Heart right ventricle (tissue), 16 donors: ENCODE measurements at places on chromosomes 11 and 22.

- DNase-seq: no peak
Observed at GRCh38 chr22:32752326-32752725, 49.2 kb upstream of the TIMP3 start.

- DNase-seq: peak; percentile 53
Observed at GRCh38 chr11:15843309-15843872, 513.0 kb downstream of the SOX6 start.

DNA sequence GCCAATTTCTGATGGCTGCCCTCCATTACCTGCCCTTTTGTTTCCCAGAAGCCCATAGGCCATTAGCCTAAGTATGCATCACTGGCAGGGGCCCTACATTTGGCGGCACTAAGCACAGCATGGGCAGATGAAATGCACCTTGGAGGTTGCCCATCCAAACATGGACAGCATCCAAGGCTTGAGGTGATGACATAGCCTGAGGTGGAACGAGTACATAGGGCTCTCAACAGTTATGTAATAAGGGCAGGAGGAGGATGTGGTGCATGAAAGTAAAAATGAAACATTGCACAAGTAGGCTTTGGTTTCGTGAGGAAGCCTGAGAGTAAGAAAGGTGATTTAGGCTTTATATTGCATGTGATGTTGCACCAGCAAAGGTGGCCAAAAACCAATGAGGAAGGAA, 148.1 kb downstream of the FAM76B start:
- DNase-seq: no peak

DNA sequence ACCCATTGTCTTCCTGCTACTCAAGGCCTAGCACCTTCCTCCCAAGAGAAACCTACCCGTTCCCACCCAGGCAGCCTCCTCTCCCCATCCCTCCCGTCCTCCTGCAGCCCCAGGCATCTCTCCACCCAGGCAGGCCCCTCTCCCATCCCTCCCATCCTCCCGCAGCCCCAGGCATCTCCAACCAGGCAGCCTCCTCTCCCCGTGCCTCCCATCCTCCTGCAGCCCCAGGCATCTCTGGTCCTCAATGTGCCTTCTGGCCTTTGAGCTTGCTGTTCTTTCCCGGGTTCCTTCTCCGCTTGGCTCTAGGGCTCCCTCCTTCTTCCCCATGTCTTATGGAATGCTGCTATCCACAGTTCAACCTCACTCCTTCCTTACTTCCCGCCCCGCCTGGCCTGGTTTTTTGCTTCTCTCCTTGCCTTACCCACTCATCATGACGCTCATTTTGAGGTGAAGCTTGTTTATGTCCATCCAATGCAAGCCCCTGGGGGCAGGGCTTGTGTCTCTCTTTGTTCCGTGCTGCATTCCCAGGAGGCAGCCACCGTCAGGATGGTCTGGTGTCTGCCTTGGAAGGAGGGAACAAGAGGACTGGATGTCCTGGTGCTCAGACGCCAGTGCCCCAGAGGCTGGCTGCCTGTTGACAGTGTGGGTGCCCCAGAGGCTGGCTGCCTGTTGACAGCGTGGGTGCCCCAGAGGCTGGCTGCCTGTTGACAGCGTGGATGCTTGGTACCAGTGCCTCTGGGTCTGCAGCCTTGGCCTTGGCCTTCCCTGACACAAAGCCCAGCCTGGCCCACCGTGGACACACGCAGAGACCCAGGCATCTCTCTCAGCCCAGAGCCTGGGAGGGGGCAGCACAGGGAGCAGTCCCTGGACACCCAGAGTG, 815.7 kb downstream of the BRD1 start:
- no peak for DNase-seq

- no peak for DNase-seq
Observed at GRCh38 chr11:10920205-10920604, 62.4 kb upstream of the ZBED5 start.

GRCh38 chr22:39705386-39705785, 134.8 kb downstream of the CACNA1I start:
- no peak for DNase-seq

DNA sequence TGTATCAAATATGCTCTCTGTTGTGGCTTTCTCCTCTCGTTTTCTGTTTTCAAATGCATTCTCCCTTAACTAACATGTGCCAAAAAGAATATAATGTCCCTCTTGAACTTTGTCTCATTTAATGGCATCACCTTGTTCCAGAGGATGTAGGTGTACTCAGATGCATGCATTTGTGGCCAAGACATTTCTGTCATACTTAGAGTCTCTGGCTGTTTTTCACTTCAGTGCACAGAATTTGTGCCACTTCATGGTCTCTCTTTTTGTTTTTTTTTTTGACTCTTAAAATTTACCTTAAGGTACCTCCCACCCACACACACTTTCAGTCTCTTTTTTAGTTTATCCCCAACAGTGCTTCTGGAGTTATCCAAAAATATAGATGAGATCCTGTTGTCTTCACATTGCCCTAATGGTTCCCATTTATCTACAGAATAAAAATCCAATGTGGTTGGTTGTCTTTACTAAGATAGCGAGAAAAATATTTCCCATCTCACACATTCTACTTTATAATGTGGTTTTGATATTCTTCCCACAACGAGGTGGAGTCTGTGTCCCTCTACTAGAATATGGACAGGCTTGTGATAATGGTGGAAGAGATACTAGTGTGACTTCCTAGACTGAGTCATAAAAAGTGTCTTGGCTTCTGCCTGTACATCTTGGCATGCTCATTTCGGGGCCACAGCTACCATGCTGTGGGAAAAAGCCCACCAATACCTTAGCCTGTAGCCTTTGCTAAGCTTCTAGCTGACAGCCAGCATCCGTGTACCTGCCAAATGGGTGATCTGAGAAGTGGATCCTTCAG, 125.8 kb downstream of the DDX10 start:
- no peak for DNase-seq

DNA sequence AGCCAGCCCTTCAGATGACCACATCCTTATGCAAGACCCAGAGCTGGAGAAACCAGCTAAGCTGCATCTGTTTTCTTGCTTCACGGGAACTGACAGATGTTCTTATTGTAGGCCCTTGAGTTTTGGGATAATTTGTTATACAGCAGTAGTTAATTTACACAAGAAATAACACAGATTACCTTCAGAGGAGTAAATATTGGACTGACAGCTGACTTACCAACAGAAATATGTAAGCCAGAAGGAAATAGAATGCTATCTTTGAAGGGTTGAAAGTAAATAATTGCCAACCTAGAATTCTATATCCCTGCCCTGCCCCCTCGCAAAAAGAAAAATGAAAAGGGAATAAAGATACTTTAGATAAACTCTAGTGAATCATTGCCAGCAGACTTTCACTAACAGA, 124.1 kb downstream of the WNT7B start:
- no peak for DNase-seq

DNA sequence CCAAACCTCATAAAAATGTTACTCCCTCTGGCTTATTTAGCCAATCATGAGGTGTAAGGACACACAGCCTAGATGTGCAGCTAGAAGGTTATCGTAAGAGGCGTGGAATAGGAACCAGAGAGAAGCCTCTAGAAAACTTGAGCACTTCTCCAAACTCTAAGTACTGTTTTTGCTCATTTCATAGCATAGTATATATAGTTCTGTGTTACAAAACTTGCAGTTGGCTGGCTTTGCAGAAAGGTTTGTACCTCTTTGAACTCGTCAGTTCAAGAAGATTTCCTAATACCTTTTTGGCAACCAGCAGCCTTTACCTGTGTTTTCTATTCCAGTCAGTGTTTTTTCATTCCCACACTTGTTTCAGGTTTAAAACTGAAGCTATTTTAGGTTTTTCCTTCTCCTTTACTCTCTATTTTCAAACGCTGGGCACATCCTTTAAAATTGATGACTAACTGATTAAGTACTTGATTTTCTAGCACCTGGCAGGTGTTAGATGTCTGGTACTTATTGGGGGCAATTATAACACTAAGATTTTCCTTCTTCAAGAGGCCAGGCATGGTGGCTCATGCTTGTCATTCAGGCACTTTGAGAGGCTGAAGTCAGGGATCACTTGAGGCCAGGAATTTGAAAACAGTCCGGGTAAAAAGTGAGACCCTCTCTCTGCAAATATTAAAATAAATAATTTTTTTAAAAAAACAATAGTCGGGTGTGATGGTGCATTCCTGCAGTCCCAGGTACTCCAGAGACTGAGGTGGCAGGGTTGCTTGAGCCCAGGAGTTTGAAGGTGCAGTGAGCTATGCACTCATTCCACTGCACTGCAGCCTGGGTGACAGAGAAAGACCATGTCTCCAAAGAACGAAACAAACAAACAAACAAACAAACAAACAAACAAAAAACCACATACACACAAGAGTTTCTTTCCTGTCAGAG, 125.2 kb downstream of the LRRC4C start:
- no peak for DNase-seq

DNA sequence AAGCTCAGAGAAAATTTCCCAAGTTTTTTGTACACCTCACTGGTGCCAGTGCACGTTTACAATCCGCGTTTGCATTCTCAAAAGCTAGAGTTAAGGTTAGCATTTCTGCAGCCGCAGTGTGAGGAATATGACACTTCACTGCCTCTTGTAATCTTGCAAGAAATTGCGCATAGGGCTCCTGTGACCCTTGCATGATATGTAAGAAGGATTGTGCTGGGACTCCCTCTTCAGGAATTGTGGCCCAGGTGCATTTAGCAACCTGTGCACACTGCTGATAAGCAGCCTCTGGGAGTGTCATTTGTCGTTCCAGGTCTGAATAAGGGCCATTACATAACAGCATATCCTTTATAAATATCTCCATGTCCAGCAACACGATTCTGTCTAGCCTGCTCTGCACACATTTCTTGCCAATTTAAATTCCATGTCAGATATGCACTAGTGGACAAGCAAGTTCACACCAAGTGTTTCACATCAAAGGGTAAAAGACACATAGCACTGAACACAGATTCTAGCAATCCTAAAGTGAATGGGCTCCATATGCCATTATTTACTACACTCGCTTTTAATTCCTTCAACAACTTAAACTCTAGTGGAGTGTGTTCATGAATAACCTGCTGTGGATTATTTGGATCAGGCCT, 69.2 kb upstream of the INCENP start:
- DNase-seq: no peak

DNA sequence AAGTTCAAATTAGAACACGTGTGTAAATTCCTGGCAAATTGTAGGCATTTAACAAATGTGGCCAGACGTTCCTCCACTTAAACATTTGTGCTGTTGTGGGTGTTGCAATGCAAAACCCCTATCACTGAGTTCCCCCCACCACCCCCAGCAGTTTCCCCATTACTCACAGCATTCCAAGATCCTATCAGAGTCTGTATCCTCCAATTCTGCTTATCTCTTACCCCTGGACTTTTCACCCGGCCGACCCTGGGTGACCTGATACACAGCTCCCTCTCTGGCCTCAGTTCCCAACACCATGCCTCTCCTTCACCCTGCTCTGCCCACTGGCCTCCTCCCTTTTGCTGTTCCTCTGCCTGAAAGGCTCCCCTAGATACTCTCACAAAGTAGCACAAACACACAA, 31.4 kb upstream of the AQP11 start:
- no peak for DNase-seq

- no peak for DNase-seq
Observed at GRCh38 chr11:62499944-62500649, 46.5 kb downstream of the AHNAK start.

DNA sequence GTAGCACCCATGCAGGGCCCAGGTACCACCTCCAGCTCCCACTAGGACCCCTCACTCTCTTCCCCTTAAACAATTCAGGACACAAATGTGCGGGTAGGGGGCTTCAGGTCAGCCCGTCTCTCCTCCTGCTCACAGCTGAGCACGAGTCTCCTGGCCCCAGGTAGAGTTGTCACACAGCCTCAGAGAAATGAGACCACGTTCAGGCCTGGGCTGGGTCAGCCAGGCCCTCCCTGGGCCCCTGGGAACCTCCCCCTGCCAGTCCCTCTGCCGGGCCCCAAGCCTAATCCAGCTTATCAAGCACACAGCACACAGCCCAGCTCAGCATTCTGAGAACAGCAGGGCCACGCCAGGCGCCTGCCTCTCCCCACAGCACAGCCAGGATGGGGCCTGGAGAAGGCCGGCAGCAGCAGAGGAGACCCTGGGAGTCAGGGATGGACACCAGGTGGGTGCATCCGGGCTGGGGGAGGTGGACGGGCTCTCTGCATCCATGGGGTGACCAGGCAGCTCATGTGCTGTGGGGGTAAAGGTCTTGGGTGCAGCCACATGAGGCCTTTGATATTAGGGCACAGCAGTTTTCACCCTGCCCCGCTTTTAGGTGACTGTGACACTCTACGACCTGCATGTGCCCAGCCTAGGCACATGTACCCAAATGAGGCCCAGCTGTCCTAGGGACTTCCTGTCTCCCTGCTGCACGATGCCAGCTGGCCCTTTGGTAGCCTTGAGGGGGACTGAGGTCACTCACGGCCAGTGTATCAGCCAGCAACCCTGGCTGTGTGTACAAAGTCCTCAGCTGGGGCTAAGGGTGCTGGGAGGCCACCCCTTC, 87.0 kb downstream of the MORC2 start:
- peak; percentile 53 for DNase-seq

- DNase-seq: no peak
Observed at GRCh38 chr22:27482402-27482801, 319.2 kb downstream of the MN1 start.

DNA sequence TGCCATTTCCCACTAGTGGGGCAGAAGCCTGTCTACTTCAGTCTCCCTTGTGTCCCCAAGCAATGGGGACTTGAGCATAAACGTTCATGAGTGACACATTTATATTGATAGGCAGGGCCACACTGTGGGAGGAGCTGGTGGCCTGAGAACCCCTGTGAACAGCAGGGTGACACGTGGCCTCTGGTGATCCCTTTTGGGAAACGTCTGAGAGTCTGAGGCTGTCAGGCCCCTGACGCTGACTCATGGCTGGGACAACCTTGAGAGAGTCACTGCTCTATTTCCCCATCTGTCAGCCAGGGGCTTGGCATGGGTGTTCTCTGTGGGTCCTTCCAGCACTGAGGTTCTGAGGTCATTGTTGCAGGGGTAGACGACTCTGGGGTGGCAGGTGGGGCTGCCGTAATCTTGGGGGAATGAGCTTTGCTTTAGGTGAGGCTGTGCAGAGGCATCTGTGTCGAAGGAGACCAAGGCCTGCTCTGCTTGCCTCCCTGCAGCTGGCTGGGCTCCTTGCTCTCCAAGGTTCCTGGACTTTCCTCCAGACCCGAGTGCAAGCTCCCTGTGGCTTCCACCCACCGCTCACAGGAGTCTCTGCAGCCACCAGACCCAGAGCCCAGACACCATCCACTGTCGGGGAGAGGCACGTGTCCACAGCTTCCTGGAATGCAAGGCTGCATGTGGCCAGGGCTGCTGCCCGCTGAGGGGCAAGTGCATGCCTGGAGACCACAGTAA, 54.7 kb downstream of the SMIM38 start:
- no peak for DNase-seq
